ENCODE measurements at places on chromosomes 16 and 17.

DNA sequence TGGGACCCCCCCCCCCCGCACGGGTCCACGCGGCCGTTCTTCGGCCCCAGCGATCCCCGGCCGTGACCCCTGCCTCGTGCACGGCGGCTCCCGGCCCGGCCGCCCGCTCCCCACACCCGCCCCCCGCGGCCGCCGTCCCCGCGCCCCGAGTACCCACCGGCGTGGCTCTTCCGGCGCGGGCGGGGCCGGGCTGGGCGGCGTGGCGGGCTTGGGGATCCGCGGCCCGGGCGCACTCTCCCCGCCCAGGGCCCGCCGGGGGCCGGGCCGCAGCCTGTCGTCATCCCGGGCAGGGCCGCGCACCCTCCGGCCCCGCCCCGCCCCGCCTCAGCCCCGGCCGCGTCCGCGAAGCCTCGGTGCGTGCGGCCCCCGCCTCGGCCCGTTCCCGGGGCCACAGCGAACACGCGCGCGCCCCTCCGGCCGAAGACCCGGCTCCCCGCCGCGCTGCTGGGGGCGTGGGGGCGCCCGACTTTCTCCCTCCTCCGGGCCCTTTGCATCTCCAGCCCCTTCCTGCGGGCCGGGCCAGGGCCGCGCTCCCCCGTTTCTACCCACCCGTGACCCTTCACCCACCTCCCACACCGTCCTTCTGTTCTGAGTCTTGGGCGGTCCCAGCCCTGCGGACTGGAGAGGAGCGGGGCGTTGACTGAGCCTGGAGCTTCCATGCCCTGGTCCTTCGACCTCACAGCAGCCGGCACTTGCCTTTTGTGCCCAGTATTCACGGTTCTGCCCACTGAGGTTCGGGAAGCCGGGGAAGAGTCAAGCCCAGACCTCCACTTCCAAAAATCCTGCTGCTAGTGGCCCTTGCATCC is 840 bp downstream of the MYO1C start:
- peak; percentile 34 for DNase-seq

DNA sequence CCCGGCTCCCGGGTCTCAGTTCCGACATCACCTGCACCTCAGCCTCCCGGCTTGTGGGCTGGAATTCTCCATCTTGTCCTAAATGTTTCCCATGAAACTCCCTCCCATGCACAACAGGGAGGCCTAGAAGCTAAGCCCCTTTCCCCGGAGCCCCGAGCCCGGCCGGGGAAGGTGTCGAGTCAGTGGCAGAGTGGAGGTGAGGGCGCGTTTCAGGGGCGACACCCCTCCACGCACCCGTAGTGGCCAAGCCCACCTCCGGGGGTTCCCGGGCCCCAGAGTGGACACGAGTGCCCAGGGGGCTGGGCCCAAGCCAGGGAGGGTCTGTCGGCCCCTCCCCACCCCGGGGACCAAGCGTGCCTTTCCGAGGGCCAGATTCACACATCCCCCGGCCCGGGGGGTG is 25.0 kb upstream of the C1QTNF8 start:
- no peak for DNase-seq

DNA sequence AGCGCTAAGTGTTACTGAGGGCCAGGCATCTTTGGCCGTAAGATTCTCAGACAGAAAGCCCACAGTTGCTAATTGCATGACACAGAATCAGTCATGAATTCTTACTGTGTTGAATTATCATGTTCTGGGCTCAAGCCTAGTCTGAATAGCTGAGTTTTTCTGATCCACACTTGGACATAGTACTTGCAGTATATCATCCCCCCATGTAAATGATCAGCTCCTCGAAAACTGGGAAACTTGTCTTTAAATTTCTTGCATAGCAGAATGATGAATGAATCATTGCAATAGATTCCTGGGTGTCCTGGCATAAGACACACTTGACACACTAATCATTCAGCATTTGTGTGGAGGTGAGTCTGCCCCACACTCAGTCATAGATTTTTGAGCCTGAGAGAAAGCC is 2.2 kb downstream of the MLYCD start:
- no peak for DNase-seq

GRCh38 chr16:84450176-84450865 is 54.1 kb downstream of the MEAK7 start:
- DNase-seq = no peak

DNA sequence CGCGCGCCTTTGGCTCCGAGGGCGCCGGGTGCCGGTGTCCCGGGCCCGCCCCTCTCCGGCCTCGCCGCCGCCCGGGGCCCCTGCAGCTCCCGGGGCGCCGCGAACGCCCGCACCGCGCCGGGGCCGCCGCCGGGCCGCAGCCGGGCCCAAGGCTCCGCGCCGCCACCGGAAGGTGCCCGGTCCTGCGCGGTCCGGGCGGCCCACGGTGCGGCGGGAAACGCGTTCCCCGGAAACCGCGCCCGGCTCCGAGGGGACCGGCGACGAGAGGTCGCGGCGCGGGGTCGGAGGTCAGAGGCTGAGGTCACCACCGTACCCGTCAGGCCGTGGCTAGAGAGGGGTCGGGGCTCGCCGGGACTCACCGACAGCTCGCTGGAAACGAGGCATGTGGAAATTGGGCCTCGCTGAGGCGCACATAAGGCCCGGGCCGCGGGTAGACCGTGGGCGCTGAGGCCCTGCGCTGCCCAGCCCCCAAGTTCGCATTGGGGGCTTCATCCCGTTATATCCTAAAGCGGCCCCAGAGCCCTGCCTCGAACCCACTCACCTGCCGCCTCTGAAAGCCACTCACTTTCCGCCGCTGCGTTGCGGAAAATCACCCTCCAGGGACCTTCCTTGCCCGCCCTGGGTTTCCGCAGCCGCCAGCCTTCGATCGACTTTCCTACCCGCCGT is at the start of gene DUS1L:
DUS1L (minus strand) TSS at position 167 of the 666 bp plus-strand sequence. CDS start 745 bp downstream, outside the sequence.
- DNase-seq = peak; percentile 57

GRCh38 chr16:49717689-49718088 is 138.2 kb downstream of the ZNF423 start:
- no peak for DNase-seq

GRCh38 chr17:1270210-1271029 is at the start of gene BHLHA9:
TSS of gene BHLHA9 (plus strand) at chr17:1270444. CDS start at chr17:1270564, 120 bp downstream.
- no peak for DNase-seq

- DNase-seq = no peak
Observed at GRCh38 chr16:27945233-27945973, 118.1 kb downstream of the GSG1L start.

DNA sequence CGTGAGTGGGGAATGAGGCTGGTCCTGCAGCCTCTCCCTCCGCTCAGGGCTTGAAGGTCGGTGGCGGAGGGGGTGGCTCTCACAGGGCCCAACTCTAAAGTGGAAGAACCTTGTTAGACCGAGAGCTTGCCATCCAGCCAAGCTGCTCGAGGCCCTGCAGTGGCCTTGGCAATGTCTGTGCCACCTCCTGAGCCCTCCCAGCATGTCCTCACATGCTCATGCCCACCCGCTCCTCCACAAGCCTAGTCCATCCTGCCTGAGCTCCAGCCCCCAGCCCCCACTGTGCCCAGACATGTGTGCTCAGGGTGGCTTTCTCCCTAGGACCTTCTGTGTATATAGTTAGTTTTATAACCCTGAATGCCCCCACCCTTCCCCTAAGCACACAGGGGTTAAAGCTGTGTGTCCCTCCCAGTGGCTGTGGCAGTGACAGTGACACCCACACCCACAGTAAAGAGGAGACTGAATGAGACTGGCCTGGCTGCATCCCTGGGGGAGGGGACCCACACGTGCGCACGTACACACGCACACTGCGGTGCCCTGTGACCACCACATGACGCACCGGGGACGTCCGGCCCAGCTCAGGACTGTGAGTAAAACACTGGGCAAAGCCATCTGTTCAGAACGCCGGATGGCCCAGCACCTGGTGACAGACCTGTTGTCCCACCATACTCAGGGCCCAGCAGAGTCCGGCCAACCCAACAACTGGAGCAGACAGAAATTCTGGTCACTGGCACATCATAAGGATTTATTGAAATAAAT is 15.6 kb downstream of the PDK2 start:
- DNase-seq = no peak

DNA sequence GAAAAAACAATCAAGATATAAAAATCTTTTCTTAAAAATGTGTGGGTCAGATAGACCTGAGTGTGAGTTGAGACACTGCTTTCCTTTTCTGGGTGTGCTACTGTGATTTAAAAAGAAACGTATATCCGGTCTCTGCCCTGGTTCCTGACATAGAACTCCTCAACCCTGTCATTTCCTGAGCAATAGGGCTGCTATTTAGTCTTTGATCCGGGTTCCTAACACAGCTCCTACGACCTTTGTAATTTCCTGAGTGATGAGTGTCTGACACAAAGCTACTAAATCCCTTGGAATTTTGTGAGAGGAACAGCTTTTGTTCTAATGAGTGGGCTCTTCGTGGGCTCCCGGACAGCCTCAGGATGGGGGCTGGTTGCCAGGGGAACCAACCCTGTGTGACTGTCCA is 93.9 kb upstream of the FA2H start:
- DNase-seq = peak; percentile 67

- DNase-seq = no peak
Observed at GRCh38 chr17:2549392-2550211, 37.9 kb upstream of the METTL16 start.

DNA sequence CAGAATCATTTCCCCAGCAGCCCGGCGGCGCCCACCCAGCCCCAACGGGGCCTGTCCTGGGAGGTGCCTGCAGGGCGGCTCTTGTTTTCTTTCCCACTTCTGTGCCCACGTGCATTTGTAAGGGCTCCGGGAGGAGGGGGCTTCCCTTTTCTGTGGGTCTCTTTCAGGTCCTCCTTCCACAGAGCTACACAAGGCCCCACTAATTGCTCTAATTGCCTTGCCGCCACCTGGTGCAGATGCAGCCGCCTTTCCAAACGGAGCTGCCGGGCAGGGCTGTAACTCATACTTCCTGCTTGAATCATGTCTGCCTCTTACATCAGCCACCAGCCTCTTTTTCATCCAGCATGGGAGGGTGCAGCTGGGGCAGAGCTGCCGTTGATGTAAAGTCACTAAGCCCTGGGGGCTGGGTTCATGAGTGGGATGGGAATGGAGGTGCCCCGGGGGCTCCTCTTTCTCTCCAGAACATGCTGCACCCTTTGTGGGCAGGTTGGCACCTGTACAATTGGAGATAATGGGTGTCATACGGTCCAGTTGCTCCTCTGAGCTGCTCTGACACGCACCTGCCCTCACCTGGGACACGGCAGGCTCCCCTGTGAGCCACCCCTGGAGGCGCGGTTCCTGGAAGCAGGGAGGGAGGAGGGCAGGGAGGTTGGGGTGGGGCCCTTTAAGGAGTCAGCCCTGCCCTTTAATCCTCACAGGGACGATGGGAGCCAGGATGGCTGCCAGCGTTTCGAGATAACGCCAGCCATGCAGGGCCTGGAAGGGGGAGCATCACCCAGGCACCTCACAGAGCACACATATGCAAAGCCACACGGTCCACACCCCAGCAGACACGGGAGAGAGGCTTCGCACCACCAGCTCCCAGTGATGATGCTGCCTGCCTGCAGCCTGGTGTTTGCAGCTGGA is 41.1 kb upstream of the KLHDC4 start:
- peak; percentile 43 for DNase-seq

DNA sequence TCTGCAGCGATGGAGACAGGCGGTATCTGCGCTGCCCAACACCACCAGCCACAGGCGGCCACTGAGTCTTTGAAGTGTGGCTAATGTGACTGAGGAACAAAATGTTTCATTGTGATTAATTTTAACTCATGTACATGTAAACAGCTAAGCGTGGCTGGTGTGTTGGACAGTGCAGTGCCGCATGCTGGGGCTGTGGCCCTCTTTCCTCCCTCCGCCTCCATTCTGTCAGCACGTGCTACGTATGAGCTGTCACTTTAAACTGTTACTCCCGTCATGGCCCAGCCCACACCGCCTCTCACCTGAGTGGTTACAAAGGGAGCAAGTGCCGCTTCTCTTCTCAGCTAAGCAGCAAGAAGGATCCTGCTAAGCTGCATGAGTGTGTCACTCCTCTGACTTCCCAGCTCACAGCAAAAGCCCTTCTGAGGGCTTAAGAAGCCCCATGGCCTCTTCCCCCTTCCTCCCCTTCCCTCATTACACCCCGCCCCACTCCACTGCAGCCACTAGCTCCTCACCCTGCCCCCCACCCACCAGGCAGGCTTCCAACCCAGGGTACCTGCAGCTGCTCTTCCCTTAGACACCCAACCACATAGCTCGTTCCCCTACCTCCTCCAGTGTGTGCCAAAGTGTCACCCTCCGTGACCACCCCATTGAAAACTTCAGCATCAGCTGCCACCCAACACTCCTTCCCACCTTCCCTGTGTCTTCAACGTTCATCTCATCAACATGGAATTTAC is 15.0 kb downstream of the HASPIN start:
- DNase-seq = peak; percentile 59

Data from CD4-positive, alpha-beta T cell treated with Interferon alpha-2 for 1 hour (primary cell).